ENCODE measurements at places on chromosomes 11 and 22.

DNA sequence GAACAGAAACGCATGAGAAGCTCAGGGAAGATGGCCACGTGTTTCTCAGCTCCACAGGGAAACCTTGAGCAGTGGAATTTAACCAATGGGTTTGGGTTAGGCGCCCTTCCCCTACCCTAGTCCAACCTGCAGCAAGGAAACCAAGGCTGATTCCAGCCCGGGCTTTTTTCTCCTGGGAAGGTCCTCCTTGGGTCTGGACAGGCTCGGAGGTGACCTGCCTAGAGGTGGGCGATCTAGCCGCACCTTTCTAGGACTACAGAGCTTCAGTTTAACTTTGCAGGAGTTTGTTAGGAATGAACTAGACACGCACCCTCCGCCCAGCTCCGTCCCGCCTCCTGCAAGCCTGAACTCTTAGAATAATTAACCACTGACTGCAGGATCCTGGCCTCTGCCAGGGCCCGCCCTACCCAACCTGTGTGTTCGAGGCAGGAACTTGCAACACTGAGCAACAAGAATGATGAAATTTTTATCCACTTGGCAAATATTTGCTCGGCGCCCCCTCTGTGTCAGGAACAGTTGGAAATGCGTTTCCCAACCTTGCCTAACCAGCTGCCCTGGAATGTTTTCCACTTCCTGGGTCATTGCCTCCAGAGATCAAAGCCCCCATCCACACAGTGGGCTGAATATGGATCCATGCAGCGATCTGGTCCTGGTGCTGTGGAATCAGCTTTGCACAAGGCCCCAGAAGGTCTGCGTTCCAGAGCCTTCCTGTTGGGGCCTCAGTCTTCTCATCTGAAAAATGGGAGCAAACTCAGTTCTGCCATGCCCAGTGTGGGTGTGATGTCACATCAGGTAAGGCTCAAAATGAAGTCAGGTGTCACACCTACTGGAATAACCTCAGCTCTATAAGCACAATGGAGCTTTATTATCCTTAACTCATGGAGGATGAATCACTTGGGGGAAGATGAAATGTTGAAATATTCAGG lies 13.3 kb downstream of the MPST start:
- no peak for DNase-seq

- no peak for DNase-seq
These were observed 39.3 kb upstream of the SOX6 start for GRCh38 chr11:16395601-16396000.

GRCh38 chr11:83158357-83158786 lies 1.4 kb downstream of the PCF11 start:
- DNase-seq: no peak

GRCh38 chr11:33778675-33779074 lies 4.4 kb upstream of the FBXO3 start:
- no peak for DNase-seq

DNA sequence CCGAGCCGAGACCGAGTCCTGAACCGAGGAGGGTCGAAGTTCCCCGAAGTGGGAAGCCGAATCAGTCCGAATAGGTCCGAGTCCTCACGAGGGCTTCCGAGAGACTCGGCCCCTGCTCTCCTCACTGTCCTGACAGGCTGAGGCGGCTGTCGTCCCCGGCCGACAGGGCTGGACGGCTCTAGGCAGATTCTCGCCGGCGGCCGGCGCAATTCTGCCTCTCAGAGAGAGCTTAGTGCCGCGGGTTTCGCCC lies 191 bp upstream of the DEAF1 start:
- no peak for DNase-seq

- DNase-seq: no peak
These were observed 67.7 kb downstream of the CELSR1 start for GRCh38 chr22:46469711-46470110.

- no peak for DNase-seq
These were observed 59.2 kb downstream of the MYO7A start for GRCh38 chr11:77187111-77187750.

GRCh38 chr22:20437613-20438426 lies at the start of gene SCARF2:
SCARF2 (minus strand) TSS chr22:20437825; CDS start chr22:20437754, 71 bp downstream.
- no peak for DNase-seq

GRCh38 chr11:18371279-18371678 lies 23.1 kb upstream of the LDHA start:
- DNase-seq: no peak

DNA sequence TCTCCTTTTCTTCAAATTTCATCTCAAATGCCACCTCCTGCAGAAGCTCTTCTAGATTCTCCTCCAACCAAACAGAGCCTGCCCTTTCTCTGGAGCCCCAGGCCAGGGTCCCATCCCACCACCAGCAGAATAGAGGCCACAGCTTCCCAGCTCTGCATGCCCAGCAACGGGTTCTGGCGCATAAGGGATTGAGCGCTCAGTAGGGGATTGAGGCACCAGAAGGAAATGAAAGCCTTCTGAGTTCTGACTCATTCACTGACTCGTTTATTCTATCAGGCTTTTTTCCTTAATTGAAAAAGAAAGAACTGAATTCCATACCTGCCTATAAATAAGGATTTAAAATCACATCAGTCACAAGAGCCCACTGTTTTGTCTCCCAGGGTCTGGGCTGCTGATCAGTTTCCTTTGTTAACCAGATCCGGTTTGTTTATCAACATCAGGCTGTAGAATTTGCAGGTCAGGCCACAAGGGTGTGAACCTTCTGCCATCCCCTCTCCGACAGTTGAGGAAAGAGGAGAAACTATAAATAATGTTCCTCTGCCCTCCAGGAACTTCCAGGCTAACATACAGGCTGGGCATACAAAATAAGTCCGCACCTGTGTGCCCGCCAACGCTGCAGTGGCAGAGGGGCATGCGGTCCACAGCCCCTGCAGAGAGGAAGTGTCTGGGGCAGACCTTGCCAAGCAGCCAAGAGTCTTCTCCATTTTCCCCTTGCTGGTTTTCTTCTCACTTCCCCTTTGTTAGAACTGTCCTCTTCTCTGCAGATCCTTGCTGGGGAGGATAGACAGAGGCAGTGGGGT lies 63.5 kb upstream of the PRDM11 start:
- no peak for DNase-seq

DNA sequence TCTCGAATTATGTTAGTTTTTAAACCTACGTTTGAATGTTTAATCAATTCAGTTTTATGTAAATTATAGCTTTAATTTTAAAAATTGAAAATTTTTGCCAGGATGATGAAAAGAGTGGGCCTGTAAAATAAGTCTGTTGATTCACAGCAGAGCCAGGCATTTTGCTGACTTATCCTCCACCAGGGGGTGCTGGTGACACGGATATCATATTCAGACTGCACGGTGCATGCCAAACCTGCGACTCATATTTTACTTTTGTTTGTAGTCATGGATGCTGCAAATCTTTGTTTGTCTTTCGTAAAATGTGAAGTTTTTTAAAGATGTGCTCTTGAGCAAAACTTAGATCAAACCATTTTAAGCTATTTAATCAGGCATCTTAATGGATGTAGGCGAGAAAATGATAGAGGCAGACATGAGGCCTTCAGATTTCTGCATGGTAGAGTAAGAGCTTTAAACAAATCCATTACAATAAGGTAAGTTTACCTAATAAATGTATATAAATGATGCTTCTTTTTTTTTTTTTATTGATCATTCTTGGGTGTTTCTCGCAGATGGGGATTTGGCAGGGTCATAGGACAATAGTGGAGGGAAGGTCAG lies 3.6 kb upstream of the OR8B3 start:
- peak; percentile 45 for DNase-seq

DNA sequence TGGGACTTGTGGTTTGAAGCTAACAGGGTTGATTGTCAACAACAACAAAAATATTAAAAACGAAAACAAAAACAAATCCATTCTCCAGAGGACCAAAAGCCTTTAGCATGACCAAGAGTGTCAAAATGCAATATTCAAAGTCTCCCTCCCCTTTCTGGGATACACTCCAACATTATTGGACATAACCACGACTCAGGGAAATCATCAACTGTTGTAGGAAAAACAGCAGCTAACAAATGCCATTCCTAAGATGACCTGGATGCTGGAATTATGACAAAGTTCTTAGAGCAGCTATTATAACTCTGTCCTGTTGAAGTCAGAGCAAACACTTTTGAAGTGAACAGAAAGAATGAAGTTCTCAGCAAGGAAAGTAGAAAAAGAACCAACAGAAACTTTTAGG lies 143.0 kb downstream of the TMEM135 start:
- peak; percentile 74 for DNase-seq
